Naive thymus-derived CD4-positive, alpha-beta T cell (primary cell): ENCODE measurements at places on chromosomes 2 and 18.

- no peak for DNase-seq
Measured at GRCh38 chr18:55447672-55448018, 140.3 kb downstream of the TCF4 start.

GRCh38 chr2:138922973-138923563, 142.9 kb upstream of the NXPH2 start:
- DNase-seq, result no peak

DNA sequence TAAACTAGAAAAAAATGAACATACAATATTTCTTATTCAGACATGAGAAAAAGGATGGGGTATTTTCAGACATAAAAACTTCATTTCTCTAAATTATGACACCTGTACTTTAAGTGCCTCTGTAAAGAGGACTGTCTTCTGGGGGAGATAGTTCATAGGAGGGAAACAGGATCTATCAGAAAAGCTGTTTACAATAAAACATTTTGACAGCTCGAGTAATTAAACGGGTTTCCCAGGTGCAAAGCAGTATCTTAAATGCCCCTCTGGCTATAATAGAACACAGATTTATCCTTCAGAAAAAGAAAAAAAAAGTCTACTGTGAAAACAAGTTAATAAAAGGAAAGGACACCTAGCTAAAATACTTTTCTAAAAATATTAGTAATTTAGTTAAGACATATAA, 311.4 kb upstream of the UBE2E3 start:
- no peak for DNase-seq

DNA sequence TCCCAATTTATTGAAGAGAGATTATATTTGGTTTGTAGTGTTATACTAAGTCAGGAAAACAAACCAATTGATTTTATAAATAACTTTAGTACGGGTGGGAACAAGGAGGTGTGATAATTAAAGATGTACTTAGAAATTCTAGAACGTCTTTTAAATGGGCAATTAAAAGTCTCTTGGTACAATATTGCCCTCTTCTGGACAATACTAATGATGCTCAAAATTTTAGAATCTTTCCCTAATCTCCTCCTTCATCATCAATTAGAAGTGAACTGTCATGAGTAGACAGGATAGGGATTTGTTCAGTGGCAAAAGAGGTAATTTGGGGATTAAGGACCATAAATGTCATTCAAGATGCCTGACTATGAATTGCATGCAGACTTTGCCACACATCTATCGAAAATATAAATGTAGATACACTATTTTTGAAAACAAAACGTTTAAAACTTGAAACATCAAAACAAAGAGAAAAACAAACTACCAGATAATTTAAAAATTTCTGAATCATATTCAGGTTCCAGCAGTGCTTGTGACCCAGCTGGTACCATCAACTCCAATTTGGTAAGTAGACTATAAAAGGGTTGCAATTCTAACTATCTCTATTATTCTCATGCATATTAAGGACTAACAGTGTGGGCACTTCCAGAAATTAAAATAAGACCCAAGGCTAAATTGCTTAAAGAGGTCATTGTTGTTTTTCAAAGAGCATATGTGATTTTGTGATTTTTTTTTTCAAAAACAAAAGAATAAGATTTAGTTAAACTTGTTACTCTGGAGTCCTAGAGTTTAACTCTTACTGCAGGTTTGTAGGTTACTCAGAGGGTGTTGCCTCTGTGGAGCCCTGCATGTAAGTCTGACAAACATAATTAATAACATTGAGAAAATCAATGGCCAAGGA, 123.5 kb downstream of the LAMA3 start:
- no peak for DNase-seq

GRCh38 chr2:187985195-187985594, 306.5 kb upstream of the GULP1 start:
- DNase-seq, result no peak

GRCh38 chr2:177338177-177338721, 54.3 kb upstream of the AGPS start:
- DNase-seq, result no peak
